Foreskin fibroblast (primary cell): ENCODE measurements at places on chromosomes 6 and 20.

- no peak for DNase-seq
Measured at GRCh38 chr6:116450185-116450710, 10.9 kb upstream of the CALHM6 start.

DNA sequence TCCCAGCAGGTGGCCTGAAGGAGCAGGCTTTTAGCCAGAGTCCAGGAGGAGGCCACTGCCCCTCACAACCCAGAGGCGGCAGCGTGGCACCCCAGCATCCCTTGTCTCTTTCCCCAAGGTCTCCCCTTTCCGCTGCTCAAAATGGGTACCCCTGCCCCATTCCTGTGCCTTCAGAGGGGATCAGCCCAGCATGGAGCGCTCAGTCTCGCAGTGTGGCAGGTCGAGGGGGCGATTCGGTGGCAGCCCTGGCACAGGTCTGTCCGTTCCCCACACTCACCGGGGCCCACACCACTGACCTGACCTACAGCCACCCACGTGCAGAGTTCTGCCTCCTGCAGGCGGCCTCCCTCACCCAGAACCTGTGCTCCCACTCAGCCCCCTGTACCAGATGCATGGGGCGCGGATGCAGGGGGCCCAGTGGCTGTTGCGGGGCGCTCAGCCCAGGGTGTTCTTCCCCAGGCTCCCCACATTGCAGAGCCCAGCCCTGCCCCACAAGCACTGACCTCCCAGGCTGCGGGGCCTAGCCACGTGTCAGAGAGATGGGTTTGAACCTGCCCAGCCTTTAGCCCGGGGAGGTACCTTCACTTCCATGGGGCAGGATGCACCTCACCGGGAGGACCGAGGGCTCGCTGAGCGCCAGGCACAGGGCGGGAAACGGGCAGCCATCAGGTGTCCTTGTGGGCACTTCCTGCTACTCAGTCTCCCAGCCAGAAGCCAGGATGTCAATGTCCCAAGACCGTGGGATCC lies 41.8 kb downstream of the DSTN start:
- DNase-seq, result peak; percentile 62

GRCh38 chr6:44338228-44339122 lies 4.0 kb upstream of the SPATS1 start:
- peak; percentile 26 for DNase-seq

- DNase-seq, result no peak
Measured at GRCh38 chr6:38212579-38212978, 393.1 kb downstream of the ZFAND3 start.

DNA sequence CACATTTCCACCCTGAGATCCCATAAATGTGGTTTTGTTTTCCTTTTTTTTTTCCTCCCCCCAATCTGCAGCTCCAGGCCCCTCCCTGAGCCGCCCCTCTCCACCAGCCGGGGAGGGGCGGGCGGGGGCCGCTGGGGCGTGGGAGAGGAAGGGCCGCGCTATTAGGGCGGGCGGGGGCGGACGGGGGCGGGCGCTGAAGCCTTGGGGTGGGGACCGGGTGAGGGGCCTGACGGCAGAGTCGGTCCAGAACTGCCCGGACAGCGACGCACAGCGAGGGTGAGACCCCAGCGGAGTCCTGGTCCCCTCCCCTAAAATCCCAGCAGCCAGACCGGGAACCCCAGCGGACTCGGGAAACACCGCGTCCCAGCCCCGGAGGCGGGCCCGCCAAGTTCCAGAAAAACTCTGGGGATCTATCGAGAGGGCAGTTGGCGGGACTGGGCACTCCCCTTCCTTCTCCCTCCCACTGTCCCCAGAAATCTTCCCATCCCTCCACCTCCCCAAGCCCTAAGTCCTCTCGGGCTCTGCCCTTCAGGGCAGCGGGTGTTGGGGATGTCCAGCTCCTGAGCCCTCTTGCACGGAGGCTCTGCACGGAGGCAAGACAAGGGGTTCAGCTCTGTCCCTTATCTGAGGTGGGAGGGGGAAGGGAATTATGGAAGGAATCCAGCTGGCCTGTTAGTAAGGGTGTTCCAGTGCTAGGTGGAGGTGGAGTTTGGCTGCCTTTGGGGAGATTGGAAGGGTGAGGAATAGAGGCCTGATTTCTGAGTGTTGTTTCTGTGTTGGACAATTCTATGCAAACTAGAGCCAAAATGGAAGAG lies at the start of gene PRICKLE4:
PRICKLE4 (plus strand) TSS at position 232 of the 815 bp plus-strand sequence. CDS start 2,692 bp downstream, outside the sequence.
- DNase-seq, result peak; percentile 38

DNA sequence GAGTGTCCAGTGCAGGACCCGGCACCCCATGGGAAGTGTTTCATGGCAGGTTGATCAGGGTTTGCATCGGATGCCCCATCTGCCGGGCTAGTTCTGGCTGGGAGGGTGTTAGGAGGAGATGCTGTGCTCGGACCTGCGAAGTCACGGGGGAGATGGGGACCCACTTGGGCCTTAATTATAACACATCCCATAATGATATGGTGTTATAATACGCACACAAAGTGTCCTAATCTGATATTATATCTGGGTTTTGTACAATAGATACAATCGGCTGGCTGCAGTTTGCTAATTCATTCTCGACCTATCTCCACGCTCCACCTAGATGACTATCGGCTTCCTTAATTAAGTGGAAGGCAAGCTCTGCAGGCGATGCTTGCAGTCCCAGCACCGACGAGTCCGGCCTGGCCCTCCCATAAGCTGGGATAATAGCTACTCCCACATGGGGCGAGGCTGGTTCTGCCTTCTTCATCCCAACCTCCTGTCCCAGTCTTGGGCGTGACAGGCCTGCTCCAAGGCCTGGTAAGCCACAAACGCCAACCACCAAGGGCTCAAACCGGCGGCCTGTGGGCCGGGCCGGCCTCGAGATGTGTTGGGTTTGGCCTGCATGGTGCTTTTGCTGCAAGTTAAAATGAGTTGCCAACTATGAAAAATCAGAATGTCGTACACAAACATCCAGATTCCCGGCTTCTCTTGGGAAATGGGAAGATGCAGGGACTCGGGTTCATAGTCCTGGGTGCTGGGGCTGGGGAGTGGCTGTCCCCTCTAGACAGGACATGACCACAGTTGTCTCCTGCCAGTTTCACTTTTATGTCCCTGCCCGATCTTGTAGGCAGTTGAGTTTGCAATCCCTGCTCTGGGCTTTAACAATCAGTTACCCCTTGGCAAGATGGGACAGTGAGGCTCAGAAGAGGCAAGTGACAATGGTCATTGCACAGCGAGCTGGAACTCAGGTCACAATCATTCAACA lies 32.7 kb downstream of the CEBPB start:
- no peak for DNase-seq

DNA sequence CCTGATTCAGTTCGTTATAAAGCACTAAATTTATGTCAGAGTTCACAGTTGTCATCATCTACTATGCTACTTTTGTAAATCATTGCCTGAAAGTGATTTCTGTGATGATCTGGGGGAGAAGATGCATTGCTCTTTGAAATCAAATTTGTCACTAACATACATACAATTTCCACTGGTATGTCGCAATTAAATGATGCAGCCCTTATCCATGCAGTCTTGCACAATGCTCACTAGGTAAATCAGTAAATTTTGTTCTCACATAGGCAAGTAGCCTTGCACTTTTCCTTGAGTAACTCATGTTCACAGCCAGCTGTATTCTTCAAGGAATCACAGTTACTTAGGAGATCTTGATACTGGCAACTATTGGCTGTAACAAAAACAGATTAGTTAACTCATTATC lies 20.8 kb downstream of the CRISP2 start:
- DNase-seq, result no peak

DNA sequence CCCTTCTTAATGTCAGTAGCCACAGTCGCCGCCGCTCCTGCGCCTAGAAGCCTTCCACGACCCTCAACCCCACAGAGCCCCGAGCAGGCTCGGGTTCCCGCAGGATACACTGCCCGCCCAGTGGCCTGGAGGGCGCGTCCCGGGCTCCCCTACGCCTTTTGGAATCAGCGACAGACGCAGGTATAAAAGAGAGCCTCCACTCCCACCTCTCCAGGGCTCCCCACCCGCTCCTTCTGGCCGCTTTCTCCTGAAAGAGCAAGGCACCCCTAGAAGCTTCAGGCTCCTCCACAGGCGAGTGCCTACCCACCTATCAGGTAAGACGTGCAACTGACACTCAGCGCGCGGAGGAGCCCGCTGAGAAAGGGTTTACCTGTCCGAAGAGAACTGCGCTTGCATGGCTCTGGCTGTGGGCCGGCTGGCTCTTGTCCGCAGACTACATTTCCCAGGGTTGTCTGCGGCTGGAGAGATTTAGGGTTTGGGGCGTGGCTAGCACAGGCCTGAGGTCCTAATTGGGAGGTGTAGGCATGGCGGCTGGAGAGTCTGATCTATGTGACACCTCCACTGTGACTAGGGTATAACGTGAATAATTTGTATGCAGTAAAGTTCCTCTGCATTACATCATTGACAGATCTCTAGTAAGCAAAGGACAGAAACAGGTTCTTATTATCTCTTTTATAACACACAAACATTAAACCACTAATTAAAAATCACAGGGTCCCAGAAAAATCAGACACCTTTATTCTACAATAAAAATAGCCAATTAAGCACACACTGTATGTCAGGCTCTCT lies 13.5 kb upstream of the ZNF391 start:
- peak; percentile 76 for DNase-seq

DNA sequence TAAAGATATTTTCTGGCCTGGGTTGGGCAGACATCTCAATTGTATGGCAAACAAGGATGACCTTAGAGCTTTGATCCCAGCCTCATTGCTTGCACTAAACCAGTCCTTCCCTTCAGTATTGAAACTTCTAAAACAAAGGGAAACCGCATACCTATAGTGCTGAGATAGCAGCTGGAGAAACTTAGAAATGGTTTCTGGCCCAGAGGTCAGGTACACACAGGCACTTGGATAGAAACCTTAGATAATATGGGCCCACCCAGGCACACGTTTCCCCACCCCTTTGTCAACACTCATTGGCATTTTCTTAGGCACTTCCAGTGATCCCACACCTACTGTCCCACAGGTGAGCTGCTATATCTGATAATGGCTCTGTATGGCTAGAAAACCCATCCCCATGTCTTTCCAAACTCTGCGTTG lies 22.1 kb downstream of the NRSN1 start:
- DNase-seq, result no peak

- no peak for DNase-seq
Measured at GRCh38 chr6:52588710-52589091, 11.8 kb upstream of the TRAM2 start.

DNA sequence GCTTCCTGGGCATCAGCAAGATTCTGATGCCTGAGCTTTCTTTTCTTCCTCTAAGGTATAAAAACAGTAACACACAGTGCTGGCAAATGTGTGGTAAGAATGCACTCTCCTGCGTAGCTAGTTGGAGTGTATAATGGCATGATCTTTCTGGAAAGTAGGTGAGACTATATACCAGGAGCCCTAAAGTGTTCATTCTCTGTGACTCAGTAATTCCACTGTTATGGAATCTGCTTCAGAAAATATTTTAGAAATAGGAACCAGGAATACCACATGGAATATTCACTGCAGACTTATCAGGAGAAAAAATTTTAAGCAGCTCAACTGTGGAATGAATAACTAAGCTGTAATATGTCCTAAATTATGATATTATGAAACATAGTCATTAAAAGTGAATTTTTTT lies 16.9 kb upstream of the CSE1L start:
- DNase-seq, result no peak

- no peak for DNase-seq
Measured at GRCh38 chr6:142850679-142851423, 94.1 kb downstream of the HIVEP2 start.

- DNase-seq, result no peak
Measured at GRCh38 chr6:31718265-31718664, 3.1 kb downstream of the LY6G6D start.

GRCh38 chr20:50305636-50306477 lies 115.2 kb downstream of the CEBPB start:
- peak; percentile 83 for DNase-seq
